ENCODE measurements at places on chromosomes 13 and 19.

DNA sequence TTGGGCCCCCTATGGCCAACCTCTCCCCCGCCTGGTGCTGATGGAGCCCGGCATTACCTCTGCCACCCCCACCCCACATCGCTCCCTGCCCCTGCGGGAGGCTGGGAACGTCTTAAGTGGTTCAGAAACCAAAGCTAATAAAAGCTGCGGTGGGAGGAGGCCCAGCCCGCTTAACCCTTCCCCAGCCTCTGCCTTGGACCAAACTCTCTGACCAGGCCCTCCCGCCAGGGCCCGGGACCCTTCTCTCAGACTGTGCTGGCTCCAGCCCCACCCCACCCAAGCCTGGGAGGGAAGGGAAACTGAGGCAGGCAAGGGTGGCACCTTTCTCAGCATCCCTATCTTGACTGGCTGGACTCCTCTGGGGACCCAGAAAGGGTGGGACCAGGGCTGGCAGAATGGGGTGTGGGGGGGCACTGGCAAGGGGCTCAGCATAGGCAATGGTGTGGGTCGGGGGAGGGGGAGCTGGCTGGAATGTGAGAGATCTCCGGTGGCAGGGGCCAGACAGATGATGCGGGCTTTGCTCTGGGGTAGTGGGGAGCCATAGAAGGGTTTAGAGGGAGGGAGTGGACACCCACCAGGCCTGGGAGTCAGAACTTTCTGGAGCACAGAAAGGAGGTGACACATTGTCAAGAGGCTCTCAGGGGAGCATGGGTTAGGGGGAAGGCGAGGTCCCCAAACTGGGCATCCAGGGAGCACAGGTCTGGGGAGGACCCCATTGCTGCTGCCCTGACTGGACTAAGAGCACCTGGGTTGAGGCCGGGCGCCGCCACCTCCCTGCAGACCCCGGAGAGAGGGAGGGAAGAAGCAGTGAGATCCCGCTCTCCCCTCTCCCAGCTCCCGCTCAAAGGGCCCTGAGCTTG lies 21.9 kb downstream of the SMIM24 start:
- H3K4me3 ChIP-seq = peak overlapping the region; percentile 36
- peaks cover 40% of the 10 kb centered on the region for H3K4me1 ChIP-seq
- no peak for DNase-seq
- H3K27me3 ChIP-seq = peaks cover 34% of the 10 kb centered on the region
- H3K36me3 ChIP-seq = peaks cover 2% of the 10 kb centered on the region
- H3K27ac ChIP-seq = peak overlapping the region; percentile 90

GRCh38 chr13:43510956-43511901 lies 275.5 kb downstream of the ENOX1 start:
- no peaks in the 10 kb centered on the region for H3K36me3 ChIP-seq
- H3K4me1 ChIP-seq = peaks cover 19% of the 10 kb centered on the region
- no peak overlapping the region for H3K27ac ChIP-seq
- H3K27me3 ChIP-seq = no peaks in the 10 kb centered on the region
- no peak overlapping the region for H3K4me3 ChIP-seq
- no peak for DNase-seq

DNA sequence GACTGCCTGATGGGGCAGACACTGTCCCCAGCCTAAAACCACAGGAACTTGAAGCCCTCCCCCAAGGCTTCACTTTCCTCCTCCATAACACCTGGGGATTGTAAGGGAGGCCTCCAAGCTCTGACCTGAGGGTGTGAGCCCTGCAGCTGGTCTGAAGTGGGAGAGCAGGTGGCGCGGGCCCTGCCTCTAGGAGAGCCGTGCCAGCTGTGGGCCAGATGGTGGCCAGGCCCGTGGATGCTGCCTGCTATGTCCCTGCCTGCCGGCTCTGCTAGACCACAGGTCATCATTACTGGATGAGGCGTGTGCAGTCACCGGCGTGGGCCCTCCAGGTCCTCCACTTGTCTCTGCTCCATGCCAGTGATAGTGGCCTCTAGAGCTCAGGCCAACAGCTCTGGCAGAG lies 3.5 kb upstream of the KLHL26 start:
- H3K4me3 ChIP-seq = no peak overlapping the region
- H3K27ac ChIP-seq = no peak overlapping the region
- H3K36me3 ChIP-seq = no peaks in the 10 kb centered on the region
- no peak for DNase-seq
- H3K27me3 ChIP-seq = peaks cover 19% of the 10 kb centered on the region
- H3K4me1 ChIP-seq = peaks cover 10% of the 10 kb centered on the region

DNA sequence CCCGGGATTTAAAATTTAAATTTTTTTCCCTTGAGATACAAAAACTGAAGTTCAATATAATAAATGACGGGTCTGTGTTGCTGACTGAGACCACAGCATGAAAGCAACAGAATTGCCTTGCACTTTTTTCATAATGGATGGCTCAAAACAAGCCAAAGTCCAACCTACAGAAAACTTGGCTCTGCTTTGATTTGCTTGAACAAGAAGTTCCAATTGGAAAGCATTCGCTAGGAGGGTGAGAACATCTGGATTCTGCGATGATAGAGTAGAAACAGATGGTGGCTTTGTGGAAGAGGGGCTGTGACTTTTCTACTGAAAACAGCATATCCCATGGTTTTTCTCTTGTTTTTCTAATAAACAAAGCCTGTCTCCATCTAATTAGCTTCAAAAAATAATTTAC lies 46.4 kb downstream of the THSD1 start:
- no peaks in the 10 kb centered on the region for H3K36me3 ChIP-seq
- peaks cover 5% of the 10 kb centered on the region for H3K4me1 ChIP-seq
- no peak overlapping the region for H3K27ac ChIP-seq
- H3K27me3 ChIP-seq = peaks cover 5% of the 10 kb centered on the region

DNA sequence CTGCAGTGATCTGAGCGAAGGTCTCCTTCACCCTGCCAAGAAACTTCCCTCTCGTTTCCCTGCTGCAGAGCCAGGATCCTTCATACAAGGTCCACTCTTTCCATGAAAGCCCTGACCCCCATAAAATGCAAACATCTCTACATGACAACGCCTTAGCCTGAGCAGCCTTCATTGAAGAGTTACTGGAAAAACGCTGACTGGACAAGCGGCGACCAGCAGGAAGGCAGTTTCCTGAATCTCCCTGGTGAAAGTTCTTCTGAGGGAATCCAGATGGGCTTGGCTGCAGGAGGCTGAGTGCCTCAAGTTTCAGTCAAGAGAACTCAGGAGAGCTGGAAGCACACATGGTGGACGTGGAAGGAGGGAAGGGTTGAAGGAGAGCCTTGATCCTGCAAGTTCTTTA lies 17.7 kb downstream of the GSX1 start:
- no peaks in the 10 kb centered on the region for H3K4me1 ChIP-seq
- peaks cover 92% of the 10 kb centered on the region for H3K27me3 ChIP-seq
- no peak overlapping the region for H3K4me3 ChIP-seq
- no peak overlapping the region for H3K27ac ChIP-seq
